Adrenal gland (tissue), 19 donors: ENCODE measurements at places on chromosomes 2 and 18. TPM values are rescaled to one million over a fixed set of nuclear protein-coding genes. Genes with fewer than 3 reads are reported as not detected.

DNA sequence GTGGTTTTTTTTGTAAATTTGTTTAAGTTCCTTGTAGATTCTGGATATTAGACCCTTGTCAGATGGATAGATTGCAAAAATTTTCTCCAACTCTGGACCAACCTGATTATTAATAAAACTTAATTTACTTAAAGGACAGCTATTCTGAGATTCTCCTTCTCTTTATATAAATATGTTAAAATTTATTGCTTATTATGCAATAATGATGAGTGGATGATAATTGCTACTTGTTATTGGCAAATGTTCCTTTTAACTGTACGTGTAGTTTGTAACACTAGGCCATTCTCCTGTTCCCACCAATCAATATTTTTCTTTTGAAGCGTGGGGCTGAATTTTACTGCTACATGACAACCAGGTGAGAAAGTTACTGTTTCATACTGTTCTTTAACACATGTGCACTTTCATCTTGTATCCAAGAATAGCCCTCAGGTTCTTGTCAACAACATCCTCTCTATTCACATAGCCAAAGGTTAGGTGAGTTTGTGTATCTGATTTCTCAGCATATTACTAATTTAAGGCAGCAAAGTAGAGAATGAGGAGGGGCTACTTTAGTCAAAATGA is 16.6 kb upstream of the STK17B start:
- DNase-seq = no peak

The ARHGEF33 gene
- total RNA-seq = 1.7 TPM

The SPEG gene
- total RNA-seq = 3.6 TPM

The UGT1A4 gene
- total RNA-seq = not detected

DNA sequence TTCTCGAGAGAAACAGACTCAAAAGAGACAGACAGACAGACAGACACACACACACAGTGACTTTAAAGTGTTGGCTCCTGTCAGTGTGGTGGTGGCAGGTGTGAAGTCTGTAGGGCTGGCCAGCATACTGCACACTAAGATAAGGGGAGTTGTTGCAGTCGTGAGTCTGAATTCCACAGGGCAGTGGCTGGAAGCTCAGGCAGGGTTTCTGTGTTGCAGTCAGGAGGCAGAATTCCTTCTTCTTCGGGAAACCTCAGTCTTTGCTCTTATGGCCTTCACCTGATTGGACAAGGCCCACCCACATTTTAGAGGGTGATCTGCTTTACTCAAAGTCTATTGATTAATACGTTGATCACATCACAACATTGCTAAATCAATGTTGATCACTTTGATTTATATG is 478.4 kb upstream of the HS6ST1 start:
- peak; percentile 6 for DNase-seq

The ESPNL gene
- total RNA-seq = not detected

- no peak for DNase-seq
These were observed 73.5 kb downstream of the PHLPP1 start for GRCh38 chr18:62788876-62789275.

- DNase-seq = no peak
These were observed 322.2 kb downstream of the ETAA1 start for GRCh38 chr2:67719351-67719750.

The FTCDNL1 gene
- 11.5 TPM for total RNA-seq

DNA sequence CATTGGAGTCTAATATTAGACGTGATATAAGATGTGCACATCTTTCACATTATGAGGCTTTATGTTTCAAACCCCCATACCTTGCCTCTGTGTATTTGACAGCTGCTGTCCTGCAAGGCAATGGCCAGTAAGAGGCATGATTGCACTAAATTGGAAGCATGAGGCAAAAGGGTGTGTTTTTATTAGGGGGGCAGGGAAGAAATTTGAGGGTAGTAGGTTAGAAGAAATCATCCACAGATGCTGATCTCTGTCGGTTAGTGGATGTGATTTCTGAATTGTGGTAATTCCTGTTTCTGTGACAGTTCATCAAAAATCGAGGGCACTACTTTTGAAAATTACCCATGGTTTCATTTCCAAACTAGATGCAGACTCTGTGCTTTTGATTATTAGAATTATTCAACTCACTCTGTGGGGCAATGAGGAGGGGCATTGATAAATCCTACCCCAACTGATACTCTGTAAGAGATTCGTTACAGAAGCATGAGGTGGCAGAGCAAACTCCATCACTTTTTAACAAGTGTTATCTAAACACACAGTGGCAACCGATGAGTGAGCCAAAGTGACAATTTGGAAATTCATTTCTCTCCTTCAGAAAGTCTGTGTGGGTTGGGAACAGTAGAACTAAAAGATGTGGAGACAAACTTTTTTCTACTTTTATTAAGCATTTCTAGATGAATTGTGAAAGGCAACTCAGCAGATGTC is 453.0 kb downstream of the ARHGAP15 start:
- no peak for DNase-seq

- DNase-seq = no peak
These were observed 1.8 kb upstream of the CDK5R2 start for GRCh38 chr2:218957671-218958070.

GRCh38 chr2:209189893-209190292 is 234.0 kb upstream of the MAP2 start:
- DNase-seq = no peak

GRCh38 chr18:8548186-8548585 is 61.1 kb upstream of the RAB12 start:
- no peak for DNase-seq

DNA sequence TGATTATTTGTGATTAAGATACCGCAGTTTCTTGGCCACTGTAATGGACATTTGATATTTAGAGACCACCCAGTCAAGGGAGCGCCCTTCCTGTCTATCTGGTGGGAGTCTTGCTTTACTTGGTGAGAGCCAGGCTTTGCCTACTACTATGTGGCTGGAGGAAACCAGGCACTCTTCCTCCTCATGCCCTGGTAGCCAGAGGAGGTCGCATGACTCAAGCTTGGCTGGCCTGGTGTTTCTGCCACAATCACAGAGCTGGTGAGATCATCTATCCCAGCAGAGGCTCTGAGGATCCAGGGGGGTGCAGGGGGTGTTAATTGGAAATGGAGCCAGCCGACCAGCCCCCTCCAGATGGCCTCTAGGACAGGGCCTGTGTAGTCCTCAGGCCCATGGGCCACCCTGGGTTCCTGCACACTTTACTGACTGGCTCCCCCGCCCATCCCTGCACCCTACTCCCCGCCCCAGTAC is 46.8 kb upstream of the BIN1 start:
- peak; percentile 67 for DNase-seq

The CAPN14 gene
- not detected for total RNA-seq

DNA sequence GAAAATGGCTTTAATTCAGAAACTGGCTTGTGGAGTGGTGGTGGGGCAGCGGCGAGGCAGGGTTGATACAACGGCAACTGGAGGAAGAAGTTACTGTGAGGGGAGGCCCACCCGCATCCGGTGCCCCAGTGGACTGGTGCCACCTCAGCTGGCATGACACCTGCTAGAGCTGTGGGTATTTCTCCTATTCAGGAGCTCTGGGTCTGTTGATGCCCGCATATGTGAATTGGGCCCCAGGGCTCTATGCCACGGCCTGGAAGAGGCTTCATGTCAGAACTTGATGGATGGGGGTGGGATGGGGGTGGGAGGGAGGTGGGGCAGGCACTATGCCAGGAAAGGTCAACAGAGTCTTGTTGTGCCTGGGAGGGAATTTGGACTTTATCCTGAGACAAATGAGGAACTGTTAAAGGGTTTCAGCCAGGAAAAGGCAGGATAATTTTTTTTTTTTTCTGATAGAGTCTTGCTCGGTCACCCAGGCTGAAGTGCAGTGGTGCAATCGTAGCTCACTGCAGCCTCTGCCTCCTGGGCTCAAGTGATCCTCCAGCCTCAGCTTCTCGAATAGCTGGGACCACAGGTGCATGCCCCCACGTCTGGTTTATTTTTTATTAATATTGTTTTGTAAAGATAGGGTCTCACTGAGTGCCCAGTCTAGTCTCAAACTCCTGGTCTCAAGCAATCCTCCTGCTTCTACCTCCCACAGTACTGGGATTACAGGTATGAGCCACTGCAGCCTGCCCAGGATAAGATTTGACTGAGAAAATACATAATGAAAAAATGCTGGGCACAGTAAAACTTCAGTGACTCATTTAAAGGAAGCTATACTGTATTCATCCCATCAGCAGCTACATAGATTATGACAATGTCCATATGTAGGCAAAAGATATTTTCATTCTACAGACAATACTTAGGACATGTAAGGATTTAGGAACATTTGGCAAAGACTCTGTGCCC is 52.6 kb downstream of the SH2D6 start:
- peak; percentile 44 for DNase-seq

The LCT gene
- not detected for total RNA-seq

The TLX2 gene
- total RNA-seq = not detected

DNA sequence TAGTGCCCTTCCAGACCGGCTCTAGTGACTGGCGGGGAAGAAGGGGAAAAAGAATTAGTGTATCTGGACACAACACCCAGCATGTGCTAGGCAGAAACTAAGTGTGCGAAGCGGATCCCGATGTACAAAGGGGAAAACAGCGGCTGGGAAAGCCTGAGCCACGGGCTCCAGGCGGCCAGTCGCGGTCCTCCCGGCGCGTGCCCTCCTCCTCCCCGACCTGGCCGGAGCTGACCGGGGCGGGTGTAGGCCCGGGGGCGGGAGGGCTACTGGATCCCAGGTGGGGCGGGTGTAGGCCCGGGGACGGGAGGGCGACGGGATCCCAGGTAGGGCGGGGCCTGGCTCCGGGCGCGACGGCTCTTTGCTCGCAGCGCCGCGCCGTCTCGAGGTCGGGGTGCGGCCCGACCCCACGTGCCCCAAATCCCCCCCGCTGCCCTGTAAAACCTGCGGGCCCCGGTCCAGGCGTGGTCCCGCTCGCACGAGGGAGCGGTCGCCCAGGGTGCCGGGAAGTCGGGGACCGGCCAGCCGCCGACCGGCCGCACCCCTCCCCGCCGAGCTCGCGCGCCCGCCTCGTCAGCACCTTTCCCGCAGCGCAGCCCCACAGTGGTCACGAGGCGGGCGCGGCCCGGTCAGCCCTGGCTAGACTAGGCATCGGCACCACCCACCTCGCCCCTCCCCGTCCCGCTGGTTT is 48.8 kb downstream of the C2orf42 start:
- DNase-seq = peak; percentile 81

GRCh38 chr2:55089726-55090125 is 39.5 kb upstream of the RTN4 start:
- DNase-seq = no peak

DNA sequence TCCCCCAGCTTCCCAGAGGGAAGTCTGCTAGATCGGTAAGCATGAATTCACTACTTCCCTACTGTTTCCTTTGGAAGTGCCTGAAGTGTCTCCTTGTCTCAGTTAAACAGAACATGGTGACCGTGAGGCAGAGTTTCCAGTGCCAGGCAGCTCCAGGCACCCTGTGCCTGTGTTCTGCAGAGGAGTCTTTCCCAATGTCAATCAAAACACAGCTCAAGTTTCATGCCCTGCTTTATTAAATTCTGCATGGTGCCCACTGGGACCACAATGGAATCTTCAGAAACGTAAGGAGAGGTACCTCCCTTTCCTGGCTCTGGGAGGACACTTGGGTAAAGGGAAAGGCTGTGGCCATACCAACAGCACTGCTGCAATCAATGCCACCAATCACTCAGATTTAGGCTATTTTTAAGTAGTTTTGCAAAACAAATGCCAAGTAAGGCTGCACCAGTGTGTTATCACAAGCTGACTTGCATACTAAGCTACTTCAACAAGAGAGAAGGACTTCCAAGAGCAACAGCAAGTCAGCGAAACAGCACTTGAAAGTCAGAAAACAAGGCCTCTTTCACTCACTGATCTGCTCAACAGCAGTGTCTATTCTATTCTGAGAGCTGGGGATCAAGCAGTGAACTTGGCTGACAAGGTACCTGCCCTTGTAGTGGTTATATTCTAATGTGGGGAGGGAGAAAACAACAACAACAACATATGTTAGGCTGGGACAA is 14.9 kb downstream of the LPIN2 start:
- DNase-seq = no peak

DNA sequence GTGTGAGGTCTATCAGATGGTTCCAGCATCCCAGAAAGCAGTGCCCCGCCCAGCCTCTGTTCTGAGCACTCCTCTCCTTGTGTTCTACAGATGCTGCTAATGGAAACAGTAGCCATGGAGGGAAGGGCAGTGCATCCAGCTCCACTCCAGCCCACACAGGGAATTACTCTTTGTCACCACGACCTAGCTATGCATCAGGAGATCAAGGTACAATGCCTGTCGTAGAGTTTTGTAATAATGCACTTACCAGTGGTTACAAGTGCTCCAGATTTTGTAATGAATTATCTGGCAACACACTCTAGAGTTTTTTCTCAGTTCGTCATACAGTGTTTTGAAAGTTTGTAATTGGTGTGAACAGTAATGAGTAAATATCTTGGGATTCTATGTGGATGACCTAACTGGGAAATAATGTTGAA is 161.1 kb downstream of the ESCO1 start:
- DNase-seq = no peak

The IL1R2 gene
- total RNA-seq = 26.0 TPM

The UGT1A10 gene
- total RNA-seq = not detected

The DSEL gene
- total RNA-seq = 5.2 TPM

DNA sequence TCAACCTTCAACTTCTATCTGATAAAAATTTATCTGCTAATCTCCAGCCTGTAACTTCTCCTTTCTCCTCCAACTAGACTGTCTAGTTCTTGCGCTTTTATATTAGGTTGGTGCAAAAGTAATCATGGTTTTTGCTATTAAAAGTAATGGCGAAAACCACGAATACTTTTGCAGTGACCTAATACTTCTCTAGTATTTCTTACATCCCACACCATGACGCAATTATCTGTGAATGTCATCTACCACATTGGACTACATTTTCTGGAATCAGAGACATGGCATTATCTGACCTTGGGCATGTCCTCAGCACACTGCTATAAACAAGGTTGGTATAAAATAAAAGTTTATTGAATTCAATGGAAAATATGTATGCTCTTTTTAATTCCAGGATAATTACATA is 370.2 kb upstream of the LYPD1 start:
- DNase-seq = no peak

- DNase-seq = no peak
These were observed 114.2 kb downstream of the SPIRE1 start for GRCh38 chr18:12543697-12544096.

DNA sequence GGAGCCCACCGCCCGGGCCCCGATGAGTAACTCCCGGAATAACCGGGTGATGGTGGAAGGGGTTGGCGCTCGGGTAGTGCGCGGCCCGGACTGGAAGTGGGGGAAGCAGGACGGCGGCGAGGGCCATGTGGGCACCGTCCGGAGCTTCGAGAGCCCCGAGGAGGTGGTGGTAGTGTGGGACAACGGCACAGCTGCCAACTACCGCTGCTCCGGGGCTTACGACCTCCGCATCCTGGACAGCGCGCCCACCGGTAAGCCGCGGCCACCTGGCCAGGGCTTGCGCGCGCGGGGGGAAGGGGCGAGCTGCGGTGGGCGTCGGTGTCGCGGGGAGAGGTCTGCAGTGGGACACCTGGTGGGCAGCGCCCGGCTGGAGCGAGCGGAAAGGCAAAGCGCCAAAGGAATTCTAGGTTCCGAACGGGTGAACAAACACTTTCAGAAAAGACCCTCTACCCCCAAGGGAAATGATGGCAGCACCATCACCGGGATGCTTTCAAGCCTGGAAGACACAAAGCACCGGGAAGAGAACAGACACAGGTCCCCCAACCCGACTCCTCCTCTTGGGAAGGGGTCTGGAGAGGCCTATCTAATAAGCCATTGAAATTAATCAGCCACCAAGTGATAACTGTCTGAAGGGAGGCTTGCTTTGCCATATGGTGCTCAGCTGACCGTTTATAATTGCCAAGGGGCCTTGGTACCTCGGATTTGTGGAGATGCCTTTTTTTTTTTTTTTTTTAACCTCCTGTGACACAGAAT is 1.1 kb downstream of the MIB1 start:
- peak; percentile 44 for DNase-seq

GRCh38 chr2:68905116-68905515 is 33.9 kb upstream of the BMP10 start:
- DNase-seq = no peak

- DNase-seq = no peak
These were observed 190.4 kb downstream of the MYO3B start for GRCh38 chr2:170368370-170368769.
